Left renal pelvis (tissue), 4 donors: ENCODE measurements at places on chromosomes 5 and 9.

- no peak for DNase-seq
These were observed 16.0 kb downstream of the ZNF462 start for GRCh38 chr9:106878934-106879333.

DNA sequence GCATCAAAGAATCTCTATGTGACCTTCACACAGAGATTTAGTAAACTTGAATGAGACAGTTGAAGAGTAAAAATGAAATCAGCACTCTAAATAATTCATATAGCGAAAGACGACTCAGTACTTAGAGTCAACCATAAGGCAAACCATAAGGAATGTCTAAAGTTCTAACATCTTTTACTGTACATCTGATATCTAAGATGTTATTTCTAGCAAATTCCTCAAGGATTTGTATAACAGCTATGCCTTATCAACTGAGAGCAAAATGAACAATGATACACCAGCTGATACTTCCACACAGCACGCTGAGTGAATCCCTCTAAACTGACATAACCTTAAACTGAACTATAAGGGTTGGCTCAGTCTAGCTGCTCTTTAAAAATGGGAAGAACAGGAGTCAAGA lies 760.3 kb downstream of the EFNA5 start:
- DNase-seq, result no peak

- DNase-seq, result no peak
These were observed 123.1 kb downstream of the PIP5K1B start for GRCh38 chr9:68827837-68828744.

GRCh38 chr9:84702471-84702870 lies 32.9 kb downstream of the NTRK2 start:
- no peak for DNase-seq
